ENCODE measurements at places on chromosomes 12 and 14. TPM values are rescaled to one million over a fixed set of nuclear protein-coding genes. Genes with fewer than 3 reads are reported as not detected.

DNA sequence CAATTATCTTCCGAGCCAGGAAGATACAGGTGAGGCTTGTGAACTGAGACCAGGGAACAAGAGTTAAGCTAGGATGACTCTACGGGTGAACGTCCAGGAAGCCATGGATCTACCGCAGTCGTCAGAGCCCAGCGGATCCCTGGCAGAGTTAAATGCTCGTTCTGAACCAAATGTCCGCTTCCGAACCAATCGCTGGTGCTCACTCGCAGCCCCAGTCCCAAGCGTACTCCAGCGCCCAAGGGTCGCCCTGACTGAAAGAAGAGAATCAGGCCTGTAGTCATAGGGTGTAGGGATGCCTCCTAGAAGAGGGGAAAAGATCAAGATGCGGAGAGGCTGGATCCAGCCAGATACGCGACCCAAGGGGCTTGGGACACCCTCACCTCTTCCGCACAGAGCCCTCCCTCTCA is 283 bp downstream of the VIPAS39 start:
- H3K27ac ChIP-seq: peak overlapping the region; percentile 55
- peak overlapping the region; percentile 65 for H3K4me3 ChIP-seq
- H3K36me3 ChIP-seq: peaks cover 11% of the 10 kb centered on the region
- H3K27me3 ChIP-seq: no peaks in the 10 kb centered on the region

DNA sequence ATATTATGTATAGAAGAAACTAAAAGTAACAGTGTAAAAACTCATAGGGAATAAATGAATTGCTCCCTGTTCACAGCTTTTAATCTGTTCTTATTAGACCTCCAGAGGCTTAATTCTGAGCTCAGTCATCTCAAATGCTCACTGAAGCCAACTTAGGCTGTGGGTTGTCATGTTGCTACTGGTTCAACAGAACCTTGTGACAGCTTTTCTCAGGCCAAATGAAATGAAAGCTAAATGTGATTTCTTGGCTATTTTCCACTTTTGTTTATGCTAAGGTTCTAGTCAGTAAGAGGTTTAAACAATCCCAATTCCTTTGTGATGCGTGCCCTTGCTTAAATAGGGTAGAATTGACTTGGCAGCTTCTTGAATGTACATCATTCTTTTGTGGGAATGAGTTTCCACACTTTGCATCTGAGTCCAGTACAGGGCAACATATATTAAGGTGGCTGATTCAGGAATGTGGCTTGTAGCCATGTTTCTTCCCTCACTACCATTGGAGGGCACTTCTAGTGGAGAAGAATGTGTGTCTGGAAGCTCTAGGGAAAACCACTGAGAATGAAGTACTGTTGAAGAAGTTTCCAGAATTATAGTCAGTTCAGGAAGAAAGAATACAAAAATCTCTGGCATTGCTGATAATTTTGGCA is 156.4 kb downstream of the NEDD1 start:
- H3K27ac ChIP-seq: no peak overlapping the region
- H3K4me1 ChIP-seq: no peaks in the 10 kb centered on the region
- H3K36me3 ChIP-seq: no peaks in the 10 kb centered on the region
- no peaks in the 10 kb centered on the region for H3K27me3 ChIP-seq
- no peak overlapping the region for H3K4me3 ChIP-seq
- DNase-seq: no peak

DNA sequence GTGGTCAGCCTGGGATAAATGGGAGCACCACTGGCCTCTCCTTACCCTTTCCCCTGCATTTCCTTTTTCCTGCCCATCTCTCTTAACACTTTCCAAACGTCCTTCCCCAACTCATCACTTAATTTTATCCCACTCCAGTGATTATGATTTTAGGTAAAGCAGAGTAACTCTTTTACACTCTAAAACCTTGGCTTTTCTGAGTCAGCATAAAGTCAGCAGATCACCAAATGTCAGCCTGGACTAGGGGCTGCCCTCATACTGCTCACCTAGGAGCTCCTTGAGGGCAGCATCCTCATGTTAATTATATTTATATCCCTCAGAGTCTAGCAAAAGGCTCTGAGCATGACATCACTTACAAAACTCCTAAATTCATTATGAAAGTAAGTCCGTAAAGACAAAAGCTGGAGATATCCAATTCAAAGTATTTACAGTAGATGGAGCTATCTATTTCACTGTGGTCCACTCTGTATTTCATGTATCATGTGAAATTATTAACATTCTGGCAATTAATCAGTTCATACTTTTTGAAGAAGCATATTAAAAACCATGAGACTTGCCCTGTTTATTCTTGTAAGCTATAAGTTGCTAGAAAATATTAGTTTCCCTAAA is 17.0 kb upstream of the DICER1 start:
- no peak overlapping the region for H3K27ac ChIP-seq
- H3K36me3 ChIP-seq: no peaks in the 10 kb centered on the region
- no peak for DNase-seq
- H3K4me3 ChIP-seq: no peak overlapping the region

- no peak overlapping the region for H3K27ac ChIP-seq
- DNase-seq: no peak
- no peaks in the 10 kb centered on the region for H3K27me3 ChIP-seq
- no peaks in the 10 kb centered on the region for H3K4me1 ChIP-seq
Observed at GRCh38 chr14:101019541-101019940, 116.0 kb upstream of the RTL1 start.

The SPRING1 gene
- 16.5 TPM for total RNA-seq

DNA sequence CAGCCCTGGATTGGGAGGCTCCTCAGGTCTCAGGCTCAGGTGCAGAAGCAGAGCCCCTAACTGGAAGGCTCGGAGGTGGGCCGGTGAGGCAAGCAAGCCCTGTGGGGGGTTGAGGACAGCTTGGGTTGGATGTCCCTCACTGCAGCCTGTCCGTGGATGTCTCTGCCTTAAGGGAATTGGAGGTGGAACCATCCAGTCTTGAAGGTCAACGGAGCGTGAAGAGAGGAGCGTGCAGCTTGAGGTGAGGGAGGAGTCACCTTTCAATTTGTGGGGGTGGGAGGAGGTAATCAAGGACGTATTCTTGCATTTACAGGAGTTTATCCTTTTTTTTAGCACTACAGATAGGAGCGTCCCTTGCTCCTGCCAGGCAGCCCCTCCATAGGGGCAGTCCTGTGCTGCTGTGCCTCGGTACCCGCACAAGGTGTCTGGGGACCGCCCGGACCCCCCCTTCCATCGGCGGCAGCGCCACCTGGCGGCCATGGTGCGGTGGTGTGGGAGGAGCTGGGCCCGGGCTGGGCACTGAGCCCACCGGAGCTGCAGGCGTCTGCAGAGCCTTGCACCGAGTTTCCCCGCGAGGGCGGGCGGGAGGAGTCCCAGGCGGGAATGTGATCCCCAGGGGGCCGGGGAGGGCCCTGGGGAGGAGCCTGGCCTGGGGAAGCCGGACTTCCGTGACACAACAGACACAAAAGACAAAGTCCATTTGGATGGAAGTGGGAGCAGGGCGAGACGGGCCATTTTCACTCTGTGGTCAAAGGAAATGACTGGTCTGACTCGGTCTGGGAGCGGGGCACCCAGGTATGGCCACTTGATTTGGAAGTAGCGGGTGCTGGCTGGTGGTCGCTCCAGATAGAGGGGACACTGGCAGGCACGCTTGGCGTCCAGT is 864 bp downstream of the DNAJC22 start:
- no peaks in the 10 kb centered on the region for H3K4me1 ChIP-seq
- no peaks in the 10 kb centered on the region for H3K36me3 ChIP-seq
- H3K27me3 ChIP-seq: no peaks in the 10 kb centered on the region
- H3K4me3 ChIP-seq: no peak overlapping the region

GRCh38 chr14:30108975-30109700 is 181.5 kb upstream of the PRKD1 start:
- no peak overlapping the region for H3K4me3 ChIP-seq
- no peaks in the 10 kb centered on the region for H3K36me3 ChIP-seq
- no peaks in the 10 kb centered on the region for H3K4me1 ChIP-seq

DNA sequence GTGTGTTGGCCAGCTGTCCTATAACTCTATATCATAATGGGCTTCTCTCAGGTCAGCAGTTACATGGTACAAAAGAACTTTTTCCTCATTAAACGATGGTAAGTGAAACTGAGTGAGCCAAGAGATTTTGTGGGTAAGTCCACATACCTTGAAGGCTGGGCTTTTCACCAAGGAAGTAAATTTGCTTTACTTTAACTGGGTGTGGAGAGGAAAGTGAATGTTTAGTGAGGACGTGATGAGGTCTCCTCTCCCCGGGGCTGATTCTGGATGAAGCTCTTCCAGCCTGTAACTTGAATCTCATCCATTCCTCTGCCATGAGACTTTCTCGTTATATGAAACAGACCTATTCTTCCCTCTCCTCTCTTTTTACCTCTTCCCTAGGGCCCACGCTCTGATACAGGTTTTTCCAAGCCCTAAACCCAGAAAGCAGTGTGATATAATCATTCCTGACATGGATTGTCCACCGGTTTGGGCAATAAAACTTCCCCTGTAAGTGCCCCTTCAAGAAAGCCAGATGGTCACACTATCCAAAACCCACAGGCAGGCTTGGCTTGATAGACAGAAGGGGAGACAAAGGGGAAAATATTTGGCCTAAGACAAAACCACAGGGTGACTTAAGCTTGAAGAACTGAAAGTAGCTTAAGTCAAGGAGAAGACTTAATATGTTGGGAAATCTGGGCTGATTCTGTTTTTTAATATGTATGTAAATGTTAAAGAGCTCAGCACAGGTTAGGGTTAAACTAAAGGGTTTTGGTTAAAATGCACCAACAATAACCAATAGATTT is 50.3 kb downstream of the CIT start:
- no peak for DNase-seq
- H3K27ac ChIP-seq: no peak overlapping the region
- H3K36me3 ChIP-seq: no peaks in the 10 kb centered on the region
- H3K4me1 ChIP-seq: no peaks in the 10 kb centered on the region
- H3K27me3 ChIP-seq: no peaks in the 10 kb centered on the region

The SLC5A8 gene
- not detected for total RNA-seq

- no peaks in the 10 kb centered on the region for H3K4me1 ChIP-seq
- H3K27ac ChIP-seq: no peak overlapping the region
- no peak for DNase-seq
- H3K4me3 ChIP-seq: no peak overlapping the region
- no peaks in the 10 kb centered on the region for H3K36me3 ChIP-seq
Observed at GRCh38 chr12:108611884-108612415, 14.1 kb upstream of the TMEM119 start.

GRCh38 chr12:116411977-116412376 is 134.5 kb upstream of the MED13L start:
- H3K27me3 ChIP-seq: no peaks in the 10 kb centered on the region
- H3K36me3 ChIP-seq: no peaks in the 10 kb centered on the region
- H3K4me1 ChIP-seq: no peaks in the 10 kb centered on the region
- DNase-seq: no peak
- H3K4me3 ChIP-seq: no peak overlapping the region

- H3K4me1 ChIP-seq: no peaks in the 10 kb centered on the region
- no peaks in the 10 kb centered on the region for H3K27me3 ChIP-seq
- H3K27ac ChIP-seq: peak overlapping the region; percentile 72
- no peaks in the 10 kb centered on the region for H3K36me3 ChIP-seq
- H3K4me3 ChIP-seq: no peak overlapping the region
Observed at GRCh38 chr14:22849212-22849819, 12.9 kb downstream of the MMP14 start.

GRCh38 chr14:61531465-61532122 is 163.7 kb upstream of the HIF1A start:
- H3K27ac ChIP-seq: no peak overlapping the region
- no peaks in the 10 kb centered on the region for H3K36me3 ChIP-seq
- H3K4me3 ChIP-seq: no peak overlapping the region
- DNase-seq: no peak
- no peaks in the 10 kb centered on the region for H3K27me3 ChIP-seq

DNA sequence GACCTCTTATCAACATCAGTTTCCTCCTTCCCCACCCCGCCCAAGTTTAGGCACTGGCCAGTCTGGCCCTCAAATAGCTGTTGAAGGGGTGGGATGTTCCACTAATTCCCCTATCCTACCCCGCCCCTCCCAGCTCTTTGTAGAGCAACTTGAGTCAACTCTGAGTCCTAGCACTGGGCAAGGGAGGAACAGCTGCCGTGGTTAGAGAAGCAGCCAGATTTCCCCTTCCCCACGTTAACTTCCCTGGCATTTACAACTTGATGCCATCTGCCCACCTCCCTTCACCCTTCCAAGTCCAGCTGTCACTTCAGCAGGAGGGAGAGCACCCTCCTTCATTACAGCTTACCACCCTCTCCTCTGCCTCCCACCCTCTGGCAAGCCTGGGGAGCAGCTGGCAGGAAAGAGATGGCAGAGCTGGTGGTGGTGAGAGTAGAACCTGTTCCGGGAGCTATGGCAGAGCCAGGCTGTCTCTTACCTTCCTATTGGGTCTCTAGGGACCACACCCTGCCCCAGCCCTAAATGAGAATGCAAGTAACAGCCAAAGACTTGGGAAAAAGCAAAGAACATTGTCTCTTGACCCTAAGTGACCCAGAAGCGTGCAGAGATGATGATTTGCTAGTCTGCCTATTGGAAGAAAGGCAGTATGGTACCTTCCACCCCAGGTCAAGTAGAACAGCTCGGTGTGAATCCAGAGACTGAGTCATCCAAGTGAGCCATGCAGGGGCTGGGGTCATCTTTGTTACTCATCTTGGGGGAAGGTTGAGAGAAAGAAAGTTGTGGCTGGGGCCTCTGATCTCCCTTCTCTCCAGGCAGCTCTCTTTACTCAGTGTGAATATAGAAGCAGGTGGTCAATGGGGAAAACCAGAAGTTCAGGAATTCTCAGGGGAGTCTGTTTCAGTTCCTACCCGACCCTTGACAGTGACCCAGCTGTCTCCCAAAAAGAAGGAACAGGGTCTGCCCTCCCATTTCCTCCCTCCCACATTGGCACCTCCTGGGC is 1.5 kb downstream of the BLOC1S1 start:
- no peaks in the 10 kb centered on the region for H3K36me3 ChIP-seq
- no peak overlapping the region for H3K4me3 ChIP-seq
- no peaks in the 10 kb centered on the region for H3K4me1 ChIP-seq
- no peaks in the 10 kb centered on the region for H3K27me3 ChIP-seq

The NUAK1 gene
- 28.2 TPM for total RNA-seq

The ARMH4 gene
- 14.6 TPM for total RNA-seq

The SPX gene
- not detected for total RNA-seq

- H3K27ac ChIP-seq: no peak overlapping the region
- no peaks in the 10 kb centered on the region for H3K36me3 ChIP-seq
- H3K27me3 ChIP-seq: no peaks in the 10 kb centered on the region
- no peaks in the 10 kb centered on the region for H3K4me1 ChIP-seq
- no peak for DNase-seq
Observed at GRCh38 chr12:55654511-55655214, 18.0 kb downstream of the OR10P1 start.

The TEX22 gene
- total RNA-seq: 1.2 TPM

The SOAT2 gene
- total RNA-seq: 0.63 TPM

DNA sequence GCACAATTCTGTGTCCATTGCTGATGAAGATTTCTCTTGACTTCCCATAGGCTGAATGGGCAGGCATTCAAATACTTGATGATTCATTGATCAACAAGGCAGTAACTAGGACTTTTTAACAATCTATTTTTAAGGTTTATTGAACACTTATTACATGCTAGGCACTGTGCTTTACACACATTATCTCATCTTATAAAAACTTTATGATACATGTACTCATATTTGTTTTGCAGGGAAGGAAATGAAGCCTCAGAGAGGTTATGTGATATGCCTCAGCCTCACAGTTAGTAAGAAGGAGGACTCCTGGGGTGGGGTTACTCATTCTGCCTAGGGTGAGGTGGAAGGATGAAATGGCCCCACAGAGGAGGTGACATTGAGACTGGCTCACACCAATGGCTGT is 12.9 kb upstream of the EMP1 start:
- DNase-seq: no peak
- H3K27me3 ChIP-seq: no peaks in the 10 kb centered on the region
- no peaks in the 10 kb centered on the region for H3K36me3 ChIP-seq
- H3K4me3 ChIP-seq: no peak overlapping the region

GRCh38 chr12:29754235-29755189 is 29.2 kb downstream of the TMTC1 start:
- H3K4me3 ChIP-seq: no peak overlapping the region
- H3K4me1 ChIP-seq: peaks cover 1% of the 10 kb centered on the region
- no peak overlapping the region for H3K27ac ChIP-seq
- no peak for DNase-seq
- H3K27me3 ChIP-seq: no peaks in the 10 kb centered on the region

Data from aorta (tissue), 5 donors.